ENCODE measurements at places on chromosomes 4 and X.

- no peak for DNase-seq
Measured at GRCh38 chrX:38595801-38596200, 34.5 kb downstream of the TSPAN7 start.

DNA sequence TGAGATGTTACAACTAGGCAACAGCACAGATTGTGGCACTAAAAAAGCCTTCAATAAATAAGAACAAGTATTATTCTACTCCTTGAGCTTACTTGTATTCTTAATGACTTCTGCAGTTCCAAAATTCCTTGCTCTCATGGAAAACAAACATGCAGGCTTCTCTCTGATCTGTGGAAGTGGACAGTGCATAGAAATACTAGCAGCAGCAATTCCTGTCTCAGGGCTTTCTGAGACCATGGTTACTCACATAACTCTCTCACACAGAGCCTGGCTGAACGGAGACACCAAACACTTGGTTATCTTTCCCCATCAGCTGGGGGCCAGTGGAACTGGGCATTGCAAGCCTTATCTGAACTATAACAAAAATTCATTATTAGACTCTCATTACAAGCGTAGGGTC, 32.4 kb upstream of the HS6ST2 start:
- DNase-seq = no peak

- no peak for DNase-seq
Measured at GRCh38 chr4:17694552-17694951, 80.1 kb downstream of the MED28 start.

GRCh38 chr4:8050555-8051206, 107.9 kb downstream of the ABLIM2 start:
- no peak for DNase-seq

DNA sequence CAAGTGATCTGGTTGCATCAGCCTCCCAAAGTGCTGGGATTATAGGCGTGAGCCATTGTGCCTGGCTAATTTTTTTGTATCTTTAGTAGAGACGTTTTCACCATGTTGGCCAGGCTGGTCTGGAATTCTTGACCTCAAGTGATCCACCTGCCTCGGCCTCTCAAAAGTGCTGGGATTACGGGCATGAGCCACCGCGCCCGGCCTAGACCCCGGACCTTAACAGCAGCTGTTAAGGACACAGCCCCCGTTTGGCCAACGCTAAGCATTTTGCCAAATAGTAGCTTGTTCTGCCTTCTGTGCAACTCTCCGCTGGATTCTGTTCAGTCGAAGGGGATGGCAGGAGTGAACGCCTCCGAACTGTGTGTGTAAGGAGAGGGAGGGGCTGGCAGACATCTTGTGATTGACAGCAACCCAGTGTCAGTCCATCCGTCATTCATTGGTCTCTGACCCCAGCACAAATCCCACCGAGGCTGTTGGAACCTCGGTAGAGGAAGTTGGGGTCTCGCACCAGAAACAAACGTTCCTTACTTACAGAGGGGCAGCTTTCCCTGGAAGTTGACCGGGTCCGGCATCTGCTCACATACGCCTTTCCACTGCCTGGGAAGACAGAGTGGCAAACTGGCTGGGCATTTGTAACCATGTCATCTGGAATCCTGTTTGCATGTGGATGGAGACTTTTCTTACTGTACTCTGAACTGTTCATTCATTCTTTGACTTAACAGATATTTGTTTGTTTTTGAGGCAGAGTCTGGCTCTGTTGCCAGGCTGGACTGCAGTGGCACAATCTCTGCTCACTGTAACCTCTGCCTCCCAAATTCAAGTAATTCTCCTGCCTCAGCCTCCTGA, 69.4 kb downstream of the TRAPPC11 start:
- DNase-seq = no peak

DNA sequence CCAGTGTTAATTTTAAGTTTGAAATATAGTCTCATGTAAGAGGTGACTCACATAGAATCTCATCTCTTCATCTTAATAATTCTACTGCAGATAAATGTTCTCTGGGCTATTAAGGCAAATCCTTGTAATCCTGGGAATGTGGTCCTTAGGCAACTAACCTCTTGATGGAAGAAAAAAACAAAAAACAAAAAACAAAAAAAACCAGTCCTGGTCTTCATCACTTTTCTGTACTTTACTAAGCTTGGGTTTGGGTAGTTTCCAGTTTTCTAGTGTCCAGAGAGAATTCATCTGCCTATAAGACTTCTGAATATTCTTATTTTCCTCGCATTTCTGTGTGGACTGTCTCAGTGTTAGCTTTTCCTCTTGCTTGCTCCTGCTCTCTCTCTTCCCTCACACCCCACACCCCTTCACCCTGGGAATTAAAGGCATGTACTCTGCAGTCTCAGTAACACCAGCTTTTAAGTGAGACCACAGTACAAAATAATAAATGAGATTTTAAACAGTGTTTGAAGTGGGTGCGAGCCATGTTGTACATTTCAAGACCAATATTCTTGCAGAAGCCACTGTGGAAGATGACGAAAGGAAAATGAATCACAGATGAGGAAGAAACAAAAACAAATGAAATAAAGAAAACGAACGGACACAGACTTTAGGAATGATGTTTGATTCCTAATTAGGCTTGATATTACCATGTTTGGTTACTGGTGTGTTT, 51.7 kb downstream of the HAND2 start:
- DNase-seq = no peak

DNA sequence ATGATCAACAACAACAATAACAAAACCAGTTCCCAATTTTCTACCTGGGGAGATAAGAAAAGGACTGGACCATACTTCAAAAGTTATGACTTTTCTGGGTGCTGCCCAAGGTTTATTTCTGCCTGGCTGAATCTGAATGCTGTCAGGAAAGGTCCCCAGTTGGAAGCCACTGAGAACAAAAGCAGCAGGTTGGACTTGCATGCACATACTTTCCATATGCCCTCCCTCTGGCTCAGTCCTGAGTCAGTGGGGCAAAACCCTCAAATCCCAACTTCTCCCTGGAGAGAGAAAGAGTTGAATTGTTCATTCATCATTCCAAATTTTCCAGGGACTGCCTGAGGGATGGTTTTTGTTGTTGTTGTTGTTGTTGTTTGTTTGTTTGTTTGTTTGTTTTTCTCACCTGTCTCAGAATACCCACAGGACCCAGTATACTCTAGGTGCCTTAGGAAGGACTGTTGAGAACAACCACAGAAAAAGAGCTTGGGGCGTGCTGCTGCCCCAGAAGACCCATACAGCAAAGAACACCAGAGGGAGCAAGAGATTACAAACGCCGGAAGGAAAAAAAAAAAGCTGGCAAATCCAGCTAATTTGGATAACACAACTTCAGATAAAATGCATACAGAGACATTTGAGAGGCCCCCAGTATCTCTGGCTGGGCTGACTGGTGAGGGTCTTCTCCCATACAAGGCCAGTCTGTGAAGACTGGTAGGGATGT, 138.9 kb upstream of the INPP4B start:
- DNase-seq = no peak

DNA sequence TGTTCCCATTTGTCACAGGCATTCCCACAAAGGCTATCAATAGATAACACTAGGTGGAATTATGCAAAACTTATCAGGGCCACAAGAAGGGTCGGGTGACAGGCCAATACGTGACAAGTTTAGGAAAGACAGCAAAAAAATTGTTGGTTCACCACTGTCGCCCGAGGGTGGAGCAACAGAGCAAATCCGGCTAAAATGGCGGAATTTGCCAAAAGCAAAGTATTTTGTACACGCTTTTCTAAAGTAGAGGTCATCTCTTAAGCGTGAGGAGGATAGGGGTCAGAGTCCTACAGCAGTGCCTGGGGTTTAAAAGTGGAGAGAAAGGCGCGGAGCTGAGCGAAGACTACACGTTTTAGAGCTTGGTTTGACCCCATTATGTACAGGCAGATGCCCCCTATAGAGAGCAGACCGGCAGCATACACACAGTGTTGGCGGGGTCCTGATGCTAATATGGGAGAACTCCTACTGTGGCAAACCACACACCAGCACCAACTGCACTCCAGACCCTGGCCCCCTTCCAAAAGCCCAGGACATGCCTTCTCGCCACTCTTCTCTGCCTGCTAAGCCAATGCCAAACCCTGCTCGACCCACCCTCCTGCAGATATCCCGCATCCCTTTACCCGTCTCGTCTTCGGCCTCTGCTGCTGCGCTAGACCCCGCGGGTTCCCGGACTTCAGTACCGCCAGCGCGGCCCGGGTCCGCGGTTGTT, 733 bp downstream of the CCNA2 start:
- peak; percentile 77 for DNase-seq

- no peak for DNase-seq
Measured at GRCh38 chr4:124053872-124054538, 657.4 kb downstream of the SPRY1 start.

DNA sequence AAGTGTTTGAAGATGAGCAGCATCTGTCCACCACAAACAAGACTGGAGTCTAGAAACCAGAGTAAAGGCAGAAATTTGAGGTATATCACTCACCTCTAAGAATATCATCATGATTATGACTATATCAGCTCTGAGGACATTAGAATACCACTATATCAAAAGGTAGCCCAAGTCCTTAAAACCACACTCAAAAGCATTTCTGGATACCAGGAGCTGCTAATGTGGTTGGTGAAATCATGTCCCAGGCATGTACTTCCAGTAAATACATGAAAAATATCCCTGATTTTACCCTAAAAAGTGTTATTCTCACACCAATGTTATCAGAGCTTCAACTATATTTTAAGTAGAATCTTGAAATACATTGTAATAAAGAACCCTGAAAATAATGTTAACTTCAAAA, 136.3 kb upstream of the SMAD1 start:
- DNase-seq = no peak

DNA sequence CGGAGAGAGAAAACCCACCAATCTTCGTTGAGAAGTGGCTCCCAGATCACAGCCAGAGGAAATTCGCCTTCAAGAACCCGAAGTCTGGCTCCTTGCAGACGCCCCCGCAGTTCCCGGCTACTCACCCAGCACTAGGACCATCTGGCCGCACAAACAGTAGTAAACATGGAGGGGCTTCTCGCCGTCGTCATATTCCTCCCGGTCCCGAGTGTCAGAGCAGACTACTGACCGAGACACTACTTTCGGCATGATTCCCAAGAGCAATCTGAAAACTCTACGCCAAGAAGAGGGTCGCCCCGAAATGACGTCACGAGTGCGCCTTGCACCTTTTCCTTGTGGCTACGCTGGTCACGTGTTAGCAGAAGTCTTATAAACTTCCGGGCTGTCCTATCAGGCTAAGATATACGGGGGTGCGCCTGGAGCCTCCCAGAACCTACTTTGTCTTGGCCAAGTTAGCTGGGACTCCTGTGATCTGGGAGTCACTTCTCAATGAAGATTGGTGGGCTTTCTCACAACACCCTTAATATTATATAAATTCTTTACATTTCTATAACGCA, at the start of gene STEEP1:
TSS of gene STEEP1 (minus strand) at position 303 of the 557 bp plus-strand sequence. CDS start at position 249, 54 bp downstream.
- DNase-seq = peak; percentile 85

DNA sequence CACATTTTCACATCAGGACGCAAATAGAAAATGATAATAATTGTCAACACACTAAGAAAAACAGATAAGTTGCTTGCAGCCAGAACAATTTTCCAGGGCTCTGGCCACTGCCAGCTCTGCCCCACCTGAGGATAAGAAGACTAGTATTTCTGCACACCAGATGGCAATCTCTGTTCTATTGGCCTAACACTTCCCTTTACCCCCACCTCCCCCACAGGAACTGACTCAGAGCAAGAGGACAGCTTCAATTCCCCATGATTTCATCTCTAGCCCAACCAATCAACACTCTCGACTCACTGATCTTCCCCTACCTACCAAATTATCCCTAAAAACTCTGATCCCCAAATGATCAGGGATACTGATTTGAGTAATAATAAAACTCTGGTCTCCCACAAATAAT, 164.0 kb downstream of the SMARCA1 start:
- no peak for DNase-seq

GRCh38 chr4:1413687-1414479, 7.6 kb upstream of the NKX1-1 start:
- no peak for DNase-seq
